Stimulated activated CD4-positive, alpha-beta T cell treated with anti-CD3 and anti-CD28 coated beads, Interleukin-15, amount 100 ng/mL, for 24 hours (primary cell): ENCODE measurements at places on chromosomes 7 and 10.

GRCh38 chr7:130622866-130623265 lies 45.7 kb downstream of the COPG2 start:
- DNase-seq = no peak

DNA sequence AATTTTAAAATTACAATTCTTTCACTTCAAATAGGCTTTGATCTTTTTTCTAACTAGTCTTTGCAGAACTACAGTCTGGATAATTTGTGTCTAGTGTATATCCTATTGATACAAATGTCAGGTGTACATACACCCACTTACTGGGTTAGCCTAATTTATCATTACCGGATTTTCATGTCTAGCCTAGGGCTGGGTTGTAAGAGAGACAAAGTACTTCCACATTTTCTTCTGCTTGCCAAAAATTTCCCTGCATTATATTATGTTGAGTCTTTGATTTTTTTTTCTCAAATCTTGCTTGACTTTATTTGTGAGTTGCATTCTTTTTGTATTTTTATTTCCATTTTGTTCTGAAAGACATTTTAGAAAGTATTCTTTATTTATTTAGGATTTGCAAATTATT lies 284.8 kb upstream of the FZD8 start:
- DNase-seq = no peak

DNA sequence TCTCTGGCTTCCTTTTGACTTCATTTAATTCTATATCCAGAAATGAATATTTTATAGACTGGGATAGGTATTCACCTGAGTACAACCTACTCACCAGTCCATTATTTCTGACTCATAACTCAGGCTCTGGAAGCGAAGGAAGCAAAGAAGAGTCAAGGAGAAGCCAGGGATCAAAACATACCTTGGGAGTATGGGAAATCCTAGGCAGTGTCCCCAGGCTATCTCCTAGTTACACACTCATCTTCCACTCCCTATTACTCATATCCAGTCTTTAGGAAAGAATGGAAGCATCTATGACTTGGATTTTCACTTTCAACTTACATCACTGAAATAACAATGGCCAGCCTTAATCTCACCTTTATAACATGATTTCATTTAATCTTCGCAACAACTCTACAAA lies 40.9 kb upstream of the ELAPOR2 start:
- no peak for DNase-seq

DNA sequence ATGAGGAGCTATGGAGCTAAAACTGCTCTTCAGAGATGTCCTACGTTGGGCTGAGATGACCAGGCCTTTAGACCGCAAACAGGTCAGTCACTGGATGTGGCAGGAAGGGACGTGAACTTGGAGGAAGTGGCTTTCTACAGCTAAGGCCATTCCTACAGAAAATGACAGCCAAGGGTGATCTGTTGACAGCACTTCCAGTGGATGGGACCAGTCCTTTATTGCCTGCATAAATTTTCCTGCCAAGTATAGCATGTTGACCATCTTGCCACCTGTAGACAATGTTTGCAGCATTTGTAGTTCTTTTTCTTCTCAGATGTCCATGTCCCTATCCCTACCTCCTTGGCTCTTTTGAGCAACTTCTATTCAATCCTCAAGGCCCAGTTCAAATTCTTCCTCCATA lies 3.4 kb downstream of the LIPM start:
- DNase-seq = no peak

- DNase-seq = no peak
Measured at GRCh38 chr7:134045716-134046115, 81.4 kb upstream of the LRGUK start.

GRCh38 chr10:101653536-101653935 lies 41.4 kb downstream of the FBXW4 start:
- no peak for DNase-seq

GRCh38 chr10:75265856-75266255 lies 30.1 kb upstream of the COMTD1 start:
- no peak for DNase-seq
